ENCODE measurements at places on chromosomes 6 and 20.

DNA sequence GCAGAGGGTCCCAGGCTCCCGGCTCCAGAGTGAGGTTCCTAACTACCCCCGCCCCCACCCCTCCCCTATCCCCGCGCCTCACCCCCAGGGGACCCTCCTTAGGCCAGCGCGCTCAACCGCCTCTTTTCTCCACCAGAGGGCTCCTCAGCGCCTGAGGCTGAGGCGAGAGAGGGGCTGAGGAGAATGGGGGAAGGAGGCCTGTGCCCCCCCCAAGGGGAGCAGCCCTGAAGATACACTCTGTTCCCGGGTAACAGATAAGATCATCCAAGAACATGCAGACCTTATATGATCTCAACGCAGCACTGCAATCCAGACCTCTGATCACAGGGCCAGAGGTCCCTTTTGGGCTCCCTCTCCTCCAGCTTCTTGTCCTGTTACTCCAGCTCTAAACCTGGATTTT, 43.3 kb upstream of the MRPS10 start:
- no peak for DNase-seq

DNA sequence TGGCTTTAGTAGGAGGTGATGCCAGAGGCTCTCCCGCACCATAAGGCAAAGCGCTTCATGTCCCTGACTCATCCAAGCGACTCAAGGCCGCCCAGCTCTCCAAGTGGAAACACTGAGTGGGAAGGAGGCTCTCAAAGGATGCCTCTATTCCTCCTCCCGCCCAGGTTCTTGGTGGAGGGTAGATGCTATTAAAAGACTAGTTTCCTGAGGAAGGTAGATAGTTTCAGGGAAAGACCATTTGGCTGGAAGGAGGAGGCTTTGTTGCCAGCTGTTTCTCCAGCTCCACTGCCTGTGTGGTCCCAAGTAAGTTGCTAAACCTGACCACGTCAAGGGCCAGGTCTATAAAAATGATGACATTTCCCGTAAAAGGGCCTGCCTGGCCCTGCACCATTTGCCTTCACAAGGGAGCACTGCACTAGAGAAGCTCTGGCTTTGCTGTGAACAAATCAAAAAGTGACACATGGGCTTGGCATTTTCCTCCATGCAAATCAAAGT, 48.2 kb downstream of the GMDS start:
- no peak for DNase-seq

- no peak for DNase-seq
Observed at GRCh38 chr6:105874835-105875626, 211.1 kb upstream of the PRDM1 start.

DNA sequence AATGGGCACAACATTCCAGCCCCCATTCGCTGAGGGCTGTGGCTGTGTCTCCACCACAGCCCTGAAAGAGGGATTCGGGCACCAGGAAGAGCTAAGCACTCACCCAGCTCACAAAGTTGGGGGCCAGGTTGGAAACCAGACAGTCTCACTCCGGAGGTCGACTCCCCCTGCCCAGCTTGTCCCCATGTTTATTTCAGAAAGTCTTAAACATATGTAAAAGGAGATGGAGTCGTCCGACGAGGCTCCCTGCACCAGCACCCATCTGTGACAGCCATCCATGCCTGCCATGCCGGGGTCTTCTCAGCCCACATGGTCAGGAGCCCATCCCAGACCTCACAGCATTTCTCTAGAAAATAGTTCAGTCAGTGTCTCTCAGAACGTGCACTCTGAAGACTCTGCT, 63.6 kb upstream of the STX16 start:
- no peak for DNase-seq

DNA sequence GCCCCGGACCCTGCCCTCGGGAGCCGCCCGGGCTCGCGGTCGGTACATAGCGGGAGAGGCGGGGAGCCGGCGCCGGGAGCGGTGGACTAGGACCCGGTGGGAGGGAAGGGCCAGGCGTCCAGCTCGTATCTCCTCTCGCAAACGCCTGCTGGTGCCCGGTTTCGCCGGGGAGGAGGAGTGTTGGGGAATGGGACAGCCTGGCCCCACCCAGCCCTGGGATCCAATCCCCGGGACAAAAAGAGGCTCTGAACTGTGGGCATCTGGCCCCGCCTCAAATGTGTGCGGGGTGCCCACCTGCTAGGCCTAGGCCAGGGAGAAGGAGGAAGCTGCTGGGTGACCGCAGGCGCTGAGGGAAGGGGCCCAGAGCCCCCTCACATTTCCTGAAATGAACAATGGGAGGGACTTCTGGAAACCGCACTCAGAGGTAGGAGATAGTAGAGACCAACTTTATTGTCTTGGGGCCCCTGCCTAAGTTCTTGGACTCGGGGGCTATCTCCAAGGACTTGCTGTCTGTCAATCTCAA, at the start of gene KCNK17:
TSS of gene KCNK17 (minus strand) at position 147 of the 523 bp plus-strand sequence. CDS start at position 48, 99 bp downstream.
- DNase-seq = no peak

DNA sequence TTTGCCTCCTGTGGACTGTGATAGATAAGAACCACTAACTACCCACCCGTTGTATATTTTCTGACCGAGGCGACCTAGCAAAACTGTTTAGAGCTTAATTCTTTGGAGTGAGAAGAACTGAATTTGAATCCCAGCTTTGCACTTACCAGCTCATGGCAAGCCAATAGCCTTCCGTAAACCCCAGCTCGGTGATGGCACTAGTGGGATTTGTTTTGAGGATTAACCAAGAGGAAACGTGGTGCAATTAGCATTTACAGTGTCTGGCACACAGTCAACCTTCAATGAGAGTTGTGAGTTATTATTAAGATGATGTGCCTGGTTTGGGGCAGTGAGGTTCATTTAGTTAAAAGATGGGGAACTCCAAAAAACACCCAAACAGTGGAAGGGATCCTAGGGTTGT, 12.3 kb upstream of the DSP start:
- no peak for DNase-seq

DNA sequence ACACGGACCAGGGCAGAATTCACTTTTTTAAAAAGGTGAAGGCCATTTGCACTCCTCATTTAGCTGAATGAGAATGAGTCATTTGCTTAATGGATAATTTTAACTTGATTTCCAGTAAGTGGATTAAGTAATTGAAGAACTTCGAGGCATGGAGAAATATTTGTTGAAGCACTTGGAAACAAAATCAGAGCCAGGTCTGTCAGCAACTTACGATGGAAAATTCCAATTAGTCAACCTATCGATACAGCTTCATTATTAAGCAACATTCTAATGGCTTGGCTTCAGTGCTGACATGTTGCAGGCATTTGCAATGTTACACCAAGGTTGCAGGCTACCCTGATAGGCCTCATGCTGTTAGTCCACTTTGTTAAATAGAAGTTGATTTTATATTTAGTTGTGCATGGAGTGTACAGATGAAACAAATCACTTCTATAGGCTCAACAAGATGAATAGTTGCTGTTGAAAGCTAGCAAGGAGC, 423.5 kb upstream of the SLC35B3 start:
- no peak for DNase-seq

DNA sequence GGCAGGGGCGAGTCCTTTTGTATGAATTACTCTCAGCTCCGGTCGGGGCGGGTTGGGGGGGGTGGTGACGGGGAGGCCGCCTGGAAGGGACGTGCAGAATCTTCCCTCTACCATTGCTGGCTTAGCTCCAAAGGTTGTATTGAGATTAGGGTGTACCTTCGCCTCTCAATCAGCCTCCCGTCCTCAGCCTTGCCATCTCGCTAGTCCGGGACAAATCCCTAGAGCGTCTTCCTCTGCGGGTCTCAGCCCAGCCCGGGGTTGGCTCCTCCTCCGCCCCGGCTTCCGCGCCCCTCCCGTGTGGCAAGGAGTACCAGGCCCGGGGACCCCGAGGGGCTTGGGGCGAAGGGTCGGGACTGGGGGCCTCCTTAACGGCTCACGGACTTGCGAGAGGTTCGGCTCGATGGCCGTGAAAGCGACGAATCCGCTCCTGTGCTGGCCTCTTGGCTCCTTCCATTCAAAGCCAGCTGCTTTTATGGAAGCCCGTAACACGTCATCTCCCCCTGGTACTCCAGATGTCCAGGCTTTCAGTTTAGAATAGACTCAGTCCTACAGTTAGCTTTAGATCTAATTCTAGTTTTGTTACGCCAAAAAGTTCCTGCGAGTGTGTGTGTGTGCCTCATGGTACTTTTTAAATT, 636 bp upstream of the EEF1A1 start:
- DNase-seq = peak; percentile 50

DNA sequence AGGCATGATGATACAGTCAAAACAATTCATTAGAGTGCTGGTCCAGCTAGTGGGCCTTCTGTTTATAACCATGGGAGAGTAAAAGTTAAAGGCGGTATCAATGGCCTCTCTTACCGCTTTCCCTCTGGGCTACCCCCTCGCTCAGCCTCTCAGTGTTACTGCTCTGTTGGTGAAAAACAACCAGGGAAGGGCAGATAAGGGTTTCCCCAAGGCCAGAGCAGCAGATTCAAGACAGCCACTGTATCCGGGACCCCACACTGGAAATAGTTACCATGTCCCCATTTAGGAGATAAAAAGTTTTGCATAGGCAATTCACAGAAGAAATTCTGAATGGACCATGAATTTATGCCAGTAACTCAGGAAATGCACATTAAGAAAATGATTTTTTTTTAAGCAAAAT, 13.4 kb downstream of the SCGN start:
- no peak for DNase-seq

DNA sequence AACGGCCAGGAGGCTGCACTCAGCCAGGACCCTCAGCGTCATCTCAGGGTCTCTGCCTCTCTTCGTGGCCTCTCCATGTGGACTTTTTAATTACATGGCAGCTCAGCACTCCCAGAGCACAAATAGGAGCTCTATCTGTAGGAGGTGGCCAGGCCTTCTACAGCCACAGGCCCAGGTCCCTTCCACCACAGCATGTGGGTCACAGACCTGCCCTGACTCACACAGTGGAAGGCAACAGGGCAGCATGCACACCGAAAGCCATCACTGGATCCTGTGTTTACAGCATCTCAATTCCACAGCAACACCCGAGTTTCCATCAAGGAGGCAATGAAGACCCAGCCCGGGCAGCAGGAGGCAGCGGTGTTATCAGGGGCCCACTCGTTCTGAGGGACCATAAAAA, 65.8 kb upstream of the CD93 start:
- no peak for DNase-seq

DNA sequence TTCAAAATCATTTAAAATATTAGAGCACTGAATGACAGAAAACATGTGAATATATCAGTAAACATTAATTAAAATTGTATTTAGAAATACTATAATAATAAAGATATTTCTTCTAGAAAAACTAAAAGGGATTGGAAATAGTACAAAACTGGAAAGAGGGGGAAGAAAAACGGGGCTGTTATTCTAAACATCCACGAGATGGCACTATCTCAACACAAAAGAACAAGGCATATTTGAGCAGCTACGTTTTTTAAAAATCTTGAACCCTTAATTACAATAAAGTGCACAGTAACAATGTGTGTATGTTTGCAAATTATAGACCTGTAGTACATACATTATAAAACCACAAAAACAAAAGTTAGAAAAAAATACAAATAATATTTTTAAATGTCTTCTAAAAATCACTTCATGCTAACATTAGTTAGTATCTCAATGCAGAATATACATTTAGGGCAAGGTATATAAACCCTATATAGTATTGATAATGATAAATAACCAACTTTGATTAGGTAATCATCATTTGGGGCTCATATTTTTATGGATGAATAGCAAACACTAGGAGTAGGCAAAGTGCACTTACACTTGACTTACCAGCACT, 42.5 kb upstream of the PNISR start:
- no peak for DNase-seq

GRCh38 chr6:42084889-42085288, 34.6 kb downstream of the TAF8 start:
- no peak for DNase-seq

DNA sequence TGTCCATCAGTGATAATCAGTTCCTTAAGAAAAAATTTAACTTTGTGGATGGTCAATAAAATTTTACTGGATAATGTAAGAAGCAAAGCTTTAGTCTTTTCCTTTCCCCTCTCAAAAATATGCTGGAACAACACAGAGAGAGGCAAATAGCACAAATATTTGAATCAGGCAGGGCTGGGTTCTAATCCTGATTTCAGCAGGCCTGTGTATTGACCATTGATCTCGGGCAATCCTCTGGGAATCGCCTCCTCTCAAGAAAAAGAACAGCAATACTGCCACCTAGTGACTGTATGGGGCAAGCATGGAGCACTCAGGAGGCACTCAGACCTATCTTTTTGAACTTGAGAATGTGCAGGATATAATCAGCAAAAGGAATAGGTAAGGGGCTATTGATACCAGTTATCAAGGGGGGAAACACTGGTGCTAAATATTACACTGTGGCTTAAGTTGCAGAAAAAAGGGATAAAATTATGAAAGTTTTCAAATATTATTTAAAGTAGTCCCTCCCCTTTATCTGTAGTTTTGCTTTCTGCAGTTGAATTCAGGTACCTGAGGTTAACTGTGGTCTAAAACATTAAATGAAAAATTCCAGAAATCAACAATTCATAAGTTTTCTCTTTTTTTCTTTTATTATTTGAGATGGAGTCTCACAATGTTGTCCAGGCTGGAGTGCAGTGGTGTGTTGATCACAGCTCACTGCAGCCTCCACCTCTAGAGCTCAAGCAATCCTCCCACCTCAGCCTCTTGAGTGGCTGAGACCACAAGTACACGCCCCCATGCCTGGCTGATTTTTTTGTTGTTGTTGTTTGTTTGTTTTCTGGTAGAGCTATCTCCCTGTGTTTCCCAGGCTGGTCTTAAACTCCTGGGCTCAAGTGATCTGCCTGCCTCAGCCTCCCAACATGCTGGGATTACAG, 91.8 kb upstream of the NHSL1 start:
- no peak for DNase-seq

- no peak for DNase-seq
Observed at GRCh38 chr20:63296531-63297299, 3.7 kb downstream of the COL20A1 start.

DNA sequence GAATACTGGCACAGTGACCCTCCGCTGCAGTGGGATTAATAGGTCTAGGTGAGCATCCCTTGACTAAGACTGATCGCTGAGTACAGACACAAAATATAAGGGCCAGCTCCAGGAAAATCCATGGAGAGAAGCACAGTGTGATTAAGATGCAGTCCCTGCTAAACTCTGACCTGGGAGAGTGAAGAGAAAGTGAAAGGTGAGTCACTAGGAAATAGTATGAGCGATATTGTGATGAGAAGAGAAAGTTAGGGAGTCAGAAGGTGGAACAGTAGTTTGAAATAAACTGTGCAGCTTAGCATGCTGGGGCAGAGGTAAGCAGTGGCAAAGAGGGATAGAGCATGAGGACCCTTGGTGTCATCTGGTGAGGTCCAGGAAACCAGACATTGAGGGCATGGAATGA, 278.6 kb upstream of the MAP3K7 start:
- DNase-seq = no peak

DNA sequence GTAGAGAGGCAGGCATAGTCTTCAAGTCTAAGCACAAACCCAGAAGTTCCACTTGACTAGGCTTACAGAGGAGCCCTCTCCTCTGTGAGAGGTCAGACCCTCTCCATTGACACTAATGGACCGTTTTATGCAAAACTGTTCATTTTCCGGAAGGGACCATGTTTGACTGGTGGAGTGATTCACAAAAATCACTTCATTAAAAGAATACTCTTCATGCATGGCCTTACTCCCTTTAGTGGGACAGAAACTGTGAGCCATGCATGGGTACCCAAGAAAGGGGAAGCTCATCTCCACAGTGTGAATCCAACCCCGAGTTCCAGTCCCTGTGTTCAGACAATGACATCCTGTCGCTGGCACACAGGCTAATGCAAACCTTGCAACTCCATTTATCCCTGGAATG, 63.2 kb downstream of the OLIG3 start:
- DNase-seq = no peak

- no peak for DNase-seq
Observed at GRCh38 chr6:113980937-113981554, 10.1 kb upstream of the HDAC2 start.

GRCh38 chr20:47878601-47879027, 93.3 kb upstream of the SULF2 start:
- DNase-seq = no peak

Data from stimulated activated CD8-positive, alpha-beta memory T cell treated with anti-CD3 and anti-CD28 coated beads, Interleukin-4, amount 100 ng/mL, for 1 hour (primary cell).